Cardiac fibroblast (primary cell): ENCODE measurements at places on chromosomes 12 and 14.

GRCh38 chr12:91613223-91613779 is 430.7 kb upstream of the DCN start:
- peak; percentile 22 for DNase-seq

- peak; percentile 22 for DNase-seq
Observed at GRCh38 chr12:65334521-65334920, 56.0 kb downstream of the MSRB3 start.

DNA sequence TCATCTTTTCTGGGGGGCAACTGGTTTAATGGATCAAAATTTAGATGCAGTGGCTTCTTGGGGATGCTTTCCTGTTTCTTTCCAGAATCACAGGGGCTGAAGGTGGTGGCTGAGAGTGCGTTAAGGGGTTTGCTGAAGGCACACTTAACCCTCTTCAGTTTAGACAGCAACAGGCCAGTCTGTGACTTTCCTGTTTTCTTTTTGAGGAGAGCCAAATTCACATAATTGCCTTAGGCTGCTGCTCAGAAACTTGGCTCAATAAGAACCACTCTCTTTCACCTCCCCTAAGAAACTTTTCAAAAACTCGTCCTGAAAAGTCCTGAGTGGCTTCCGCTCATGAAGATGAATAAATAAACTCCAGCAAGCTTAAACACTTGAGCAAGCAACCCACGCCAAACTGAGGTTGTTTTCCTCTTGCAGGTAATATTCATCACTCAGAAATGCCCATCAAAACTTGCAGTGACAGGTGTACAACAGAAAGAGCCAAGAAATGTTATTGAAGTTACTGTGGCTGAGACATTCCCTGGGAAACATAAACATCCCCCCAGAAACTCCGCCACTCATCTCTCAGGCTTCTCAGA is 510.4 kb downstream of the TMEM132D start:
- DNase-seq: no peak

DNA sequence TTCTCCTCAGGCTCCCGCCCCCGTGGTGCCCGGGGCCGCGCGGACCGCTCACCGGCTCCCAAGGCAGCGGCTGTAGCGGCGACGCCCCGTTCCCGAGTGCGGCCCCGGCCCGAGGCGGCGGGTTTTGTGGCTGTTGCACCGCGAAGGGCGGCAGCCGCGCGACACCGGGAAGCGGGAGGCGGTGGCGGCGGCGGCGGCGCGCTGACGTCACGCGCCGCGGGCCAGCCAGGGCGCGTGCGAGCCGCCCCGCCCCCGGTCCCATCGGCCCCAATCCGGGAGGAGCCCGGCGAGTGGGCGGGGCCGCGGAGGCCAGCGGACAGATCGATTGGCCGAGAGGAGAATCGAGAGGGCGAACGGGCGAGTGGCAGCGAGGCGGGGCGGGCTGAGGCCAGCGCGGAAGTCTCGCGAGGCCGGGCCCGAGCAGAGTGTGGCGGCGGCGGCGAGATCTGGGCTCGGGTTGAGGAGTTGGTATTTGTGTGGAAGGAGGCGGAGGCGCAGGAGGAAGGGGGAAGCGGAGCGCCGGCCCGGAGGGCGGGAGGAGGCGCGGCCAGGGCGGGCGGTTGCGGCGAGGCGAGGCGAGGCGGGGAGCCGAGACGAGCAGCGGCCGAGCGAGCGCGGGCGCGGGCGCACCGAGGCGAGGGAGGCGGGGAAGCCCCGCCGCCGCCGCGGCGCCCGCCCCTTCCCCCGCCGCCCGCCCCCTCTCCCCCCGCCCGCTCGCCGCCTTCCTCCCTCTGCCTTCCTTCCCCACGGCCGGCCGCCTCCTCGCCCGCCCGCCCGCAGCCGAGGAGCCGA is at the start of gene YY1:
TSS of gene YY1 (plus strand) at position 726 of the 792 bp plus-strand sequence. CDS start 101 bp downstream, outside the sequence.
- DNase-seq: peak; percentile 98

GRCh38 chr12:32322354-32322753 is 77.0 kb upstream of the FGD4 start:
- DNase-seq: no peak

- DNase-seq: no peak
Observed at GRCh38 chr12:26799741-26800140, 33.3 kb downstream of the ITPR2 start.

DNA sequence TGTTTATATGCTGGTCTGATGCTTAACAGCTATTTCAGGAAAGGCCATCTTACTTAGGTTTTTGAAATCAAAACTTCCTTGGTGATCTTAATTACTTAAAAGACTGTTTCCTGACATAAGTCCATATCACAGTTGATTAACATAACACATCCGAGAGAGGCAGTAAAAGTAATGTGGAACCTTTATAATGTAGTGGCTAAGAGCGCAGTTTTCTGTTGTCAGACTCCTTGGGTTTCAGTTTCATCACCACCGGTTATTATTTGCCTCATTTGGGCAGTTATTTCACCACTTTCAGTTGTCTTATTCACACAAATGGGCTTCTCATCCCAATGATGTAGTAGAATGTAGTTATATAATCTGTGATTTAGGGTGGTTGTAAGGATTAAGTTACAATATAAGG is 30.9 kb downstream of the TBC1D15 start:
- DNase-seq: no peak
